ENCODE measurements at places on chromosomes 16 and 17. TPM values are rescaled to one million over a fixed set of nuclear protein-coding genes. Genes with fewer than 3 reads are reported as not detected.

The ARHGDIG gene
- polyA plus RNA-seq: not detected

The FOXC2 gene
- not detected for polyA plus RNA-seq

The MFSD11 gene
- 38.5 TPM for polyA plus RNA-seq

The MYH2 gene
- not detected for polyA plus RNA-seq

The OR4D1 gene
- polyA plus RNA-seq: 0.89 TPM

The EXOC3L1 gene
- polyA plus RNA-seq: 0.25 TPM

The TEX14 gene
- 0.37 TPM for polyA plus RNA-seq

The SLC9A5 gene
- polyA plus RNA-seq: not detected

The HOXB2 gene
- polyA plus RNA-seq: 33.7 TPM

The ZFPM1 gene
- 0.41 TPM for polyA plus RNA-seq

The RPS6KB1 gene
- 19.9 TPM for polyA plus RNA-seq

DNA sequence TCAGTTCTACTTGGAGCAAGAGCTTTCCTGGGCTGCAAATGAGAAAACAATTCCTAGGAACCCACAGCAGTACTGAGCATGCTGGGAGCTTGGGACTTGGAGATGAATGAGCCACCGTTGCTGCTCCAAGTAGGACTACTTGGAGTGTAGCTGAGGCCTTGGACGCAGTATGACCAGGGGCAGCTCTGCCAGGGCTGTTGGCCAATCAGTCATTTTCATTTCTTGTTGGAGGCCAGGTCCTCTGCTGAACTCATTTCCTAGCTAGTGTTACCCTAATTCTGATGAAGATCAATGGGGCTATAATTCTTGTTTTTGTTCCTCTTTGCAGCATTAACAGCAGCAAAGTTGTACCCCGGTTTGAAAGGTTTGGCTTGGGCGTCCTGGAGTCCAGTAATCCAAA is 8.0 kb upstream of the LGALS9 start:
- H3K4me1 ChIP-seq: no peaks in the 10 kb centered on the region
- no peaks in the 10 kb centered on the region for H3K27me3 ChIP-seq

- no peak overlapping the region for H3K27ac ChIP-seq
- H3K4me3 ChIP-seq: no peak overlapping the region
- H3K36me3 ChIP-seq: no peaks in the 10 kb centered on the region
- no peak for DNase-seq
- no peaks in the 10 kb centered on the region for H3K27me3 ChIP-seq
Measured at GRCh38 chr17:8828517-8828875, 29.3 kb upstream of the MFSD6L start.

GRCh38 chr17:81566461-81567126 is 14.4 kb upstream of the FAAP100 start:
- H3K27me3 ChIP-seq: no peaks in the 10 kb centered on the region
- H3K4me1 ChIP-seq: no peaks in the 10 kb centered on the region
- H3K36me3 ChIP-seq: peaks cover 85% of the 10 kb centered on the region
- H3K4me3 ChIP-seq: no peak overlapping the region
- H3K27ac ChIP-seq: no peak overlapping the region
- no peak for DNase-seq

GRCh38 chr16:4981473-4981872 is 23.3 kb downstream of the SEC14L5 start:
- no peak for DNase-seq
- H3K36me3 ChIP-seq: no peaks in the 10 kb centered on the region
- H3K4me3 ChIP-seq: no peak overlapping the region
- no peak overlapping the region for H3K27ac ChIP-seq
- peaks cover 3% of the 10 kb centered on the region for H3K27me3 ChIP-seq
- no peaks in the 10 kb centered on the region for H3K4me1 ChIP-seq

DNA sequence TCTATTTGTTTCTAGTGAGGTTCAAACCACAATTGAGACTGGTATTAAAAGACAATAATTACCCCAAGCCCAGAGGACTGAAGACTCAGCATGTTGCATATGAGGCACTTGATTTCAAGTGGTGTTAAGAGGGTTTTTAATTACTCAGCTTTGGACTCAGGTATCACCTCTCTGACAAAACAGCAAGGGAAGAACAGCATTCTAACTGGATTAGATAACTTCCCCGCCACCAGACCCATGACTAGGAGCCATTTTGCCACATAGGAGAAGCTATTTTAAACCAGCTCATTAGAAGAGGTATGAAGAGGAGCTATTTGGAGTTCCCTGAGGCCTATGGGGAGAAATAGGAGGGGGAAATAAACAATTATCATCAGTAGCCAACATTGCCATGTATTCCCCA is 226.1 kb upstream of the TOX3 start:
- H3K4me3 ChIP-seq: no peak overlapping the region
- no peaks in the 10 kb centered on the region for H3K36me3 ChIP-seq
- DNase-seq: no peak

GRCh38 chr17:32323811-32324491 is 18.0 kb downstream of the C17orf75 start:
- no peak overlapping the region for H3K27ac ChIP-seq
- no peaks in the 10 kb centered on the region for H3K4me1 ChIP-seq
- H3K4me3 ChIP-seq: no peak overlapping the region
- peak; percentile 59 for DNase-seq
- no peaks in the 10 kb centered on the region for H3K27me3 ChIP-seq
- no peaks in the 10 kb centered on the region for H3K36me3 ChIP-seq

DNA sequence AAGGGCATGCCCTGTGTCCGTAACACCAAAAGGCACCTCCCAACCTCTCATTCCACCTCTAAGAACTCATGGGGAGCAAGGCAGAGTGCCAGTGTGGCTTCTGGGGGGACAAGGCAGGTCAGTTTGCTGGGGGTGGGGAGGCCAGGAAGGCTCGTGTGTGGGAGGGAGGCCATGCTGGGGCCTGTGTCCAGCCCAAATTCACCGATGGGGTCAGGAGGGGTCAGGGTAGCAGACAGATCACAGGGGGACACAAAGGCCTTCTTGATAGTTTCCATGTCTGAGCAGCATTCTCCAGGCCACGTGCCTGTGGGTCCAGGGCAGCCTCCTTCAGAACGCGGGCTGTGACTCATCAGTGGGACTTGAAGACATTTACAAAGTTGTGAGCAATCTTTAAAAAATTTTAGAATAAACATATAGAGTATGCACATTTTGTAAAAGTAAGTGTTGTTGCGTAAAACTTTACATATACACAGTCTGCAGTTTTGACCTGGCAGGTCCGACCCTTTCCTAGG is 20.9 kb downstream of the SPACA3 start:
- H3K4me1 ChIP-seq: no peaks in the 10 kb centered on the region
- H3K27me3 ChIP-seq: peaks cover 3% of the 10 kb centered on the region
- H3K4me3 ChIP-seq: no peak overlapping the region
- DNase-seq: no peak
- no peak overlapping the region for H3K27ac ChIP-seq

GRCh38 chr17:42065201-42065600 is 14.8 kb upstream of the C17orf113 start:
- peak; percentile 34 for DNase-seq
- H3K4me3 ChIP-seq: no peak overlapping the region
- no peaks in the 10 kb centered on the region for H3K36me3 ChIP-seq
- no peaks in the 10 kb centered on the region for H3K4me1 ChIP-seq
- no peaks in the 10 kb centered on the region for H3K27me3 ChIP-seq

GRCh38 chr17:78722246-78722761 is 59.8 kb downstream of the CYTH1 start:
- peaks cover 99% of the 10 kb centered on the region for H3K4me1 ChIP-seq
- H3K36me3 ChIP-seq: peaks cover 24% of the 10 kb centered on the region
- DNase-seq: no peak
- H3K27me3 ChIP-seq: no peaks in the 10 kb centered on the region
- peak overlapping the region; percentile 41 for H3K4me3 ChIP-seq

DNA sequence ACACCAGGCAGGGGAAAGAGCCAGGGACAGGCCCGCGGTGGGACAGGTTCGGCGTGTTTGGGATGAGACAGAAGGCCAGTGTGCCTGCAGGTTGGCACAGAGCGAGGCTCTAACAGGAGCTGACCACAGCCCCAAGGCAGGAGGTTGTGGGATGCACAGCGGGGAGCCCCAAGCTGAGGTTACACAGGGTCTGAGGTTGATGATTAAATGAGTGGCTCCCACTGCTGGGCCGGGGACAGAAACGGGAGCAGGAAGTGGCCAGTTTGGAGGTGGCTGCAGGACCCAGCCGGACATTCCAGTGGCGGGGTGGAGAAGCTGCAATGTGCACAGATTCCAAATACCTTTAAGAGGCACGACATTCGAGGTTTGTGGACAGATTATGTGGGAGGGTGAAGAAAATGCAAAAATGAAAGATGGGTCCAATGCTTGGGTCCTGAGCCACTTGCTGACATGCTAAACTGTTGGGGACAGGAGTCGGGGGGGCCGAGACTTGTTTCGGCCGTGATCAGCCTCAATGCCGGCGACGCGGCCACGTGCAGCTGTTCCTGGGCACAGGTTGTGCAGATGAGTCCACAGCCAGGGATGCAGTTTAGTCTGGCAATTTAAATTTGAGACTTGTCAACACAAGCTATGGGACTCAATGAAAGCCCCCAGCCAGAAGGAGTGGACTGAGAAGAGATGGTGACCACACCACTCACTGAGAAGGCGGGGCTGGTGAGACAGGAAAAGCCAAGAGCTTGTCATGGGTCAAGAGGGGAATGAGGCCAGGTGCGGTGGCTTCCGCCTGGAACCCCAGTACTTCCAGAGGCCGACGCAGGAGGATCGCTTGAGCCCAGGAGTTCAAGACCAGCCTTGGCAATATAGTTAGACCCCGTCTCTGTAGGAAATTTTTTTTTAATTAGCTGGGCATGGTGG is 8.7 kb downstream of the ENPP7 start:
- no peak overlapping the region for H3K4me3 ChIP-seq
- DNase-seq: no peak
- H3K27me3 ChIP-seq: no peaks in the 10 kb centered on the region
- H3K4me1 ChIP-seq: peaks cover 8% of the 10 kb centered on the region

DNA sequence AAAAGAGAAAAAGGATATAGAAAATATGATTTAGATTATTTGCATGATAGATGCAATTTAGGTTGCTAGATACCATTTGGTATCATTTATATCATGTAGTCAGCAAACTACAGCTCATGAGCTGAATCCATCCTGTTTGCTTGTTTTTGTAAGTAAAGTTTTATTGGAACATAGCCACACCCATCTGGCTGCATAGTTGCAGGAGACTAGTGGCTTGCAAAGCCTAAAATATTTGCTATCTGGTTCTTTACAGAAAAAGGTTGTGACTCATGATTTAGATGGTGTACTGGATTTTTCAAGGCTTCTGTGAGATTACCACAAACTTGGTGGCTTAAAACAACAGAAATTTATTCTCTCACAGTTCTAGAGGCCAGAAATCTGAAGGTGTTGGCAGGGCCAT is 49.9 kb downstream of the MAP2K4 start:
- no peak overlapping the region for H3K4me3 ChIP-seq
- no peaks in the 10 kb centered on the region for H3K27me3 ChIP-seq
- no peaks in the 10 kb centered on the region for H3K4me1 ChIP-seq
- no peak for DNase-seq
- H3K36me3 ChIP-seq: peaks cover 19% of the 10 kb centered on the region
- no peak overlapping the region for H3K27ac ChIP-seq

GRCh38 chr17:16488186-16488967 is 3.6 kb downstream of the LRRC75A start:
- DNase-seq: no peak
- H3K4me1 ChIP-seq: peaks cover 13% of the 10 kb centered on the region
- no peak overlapping the region for H3K27ac ChIP-seq

DNA sequence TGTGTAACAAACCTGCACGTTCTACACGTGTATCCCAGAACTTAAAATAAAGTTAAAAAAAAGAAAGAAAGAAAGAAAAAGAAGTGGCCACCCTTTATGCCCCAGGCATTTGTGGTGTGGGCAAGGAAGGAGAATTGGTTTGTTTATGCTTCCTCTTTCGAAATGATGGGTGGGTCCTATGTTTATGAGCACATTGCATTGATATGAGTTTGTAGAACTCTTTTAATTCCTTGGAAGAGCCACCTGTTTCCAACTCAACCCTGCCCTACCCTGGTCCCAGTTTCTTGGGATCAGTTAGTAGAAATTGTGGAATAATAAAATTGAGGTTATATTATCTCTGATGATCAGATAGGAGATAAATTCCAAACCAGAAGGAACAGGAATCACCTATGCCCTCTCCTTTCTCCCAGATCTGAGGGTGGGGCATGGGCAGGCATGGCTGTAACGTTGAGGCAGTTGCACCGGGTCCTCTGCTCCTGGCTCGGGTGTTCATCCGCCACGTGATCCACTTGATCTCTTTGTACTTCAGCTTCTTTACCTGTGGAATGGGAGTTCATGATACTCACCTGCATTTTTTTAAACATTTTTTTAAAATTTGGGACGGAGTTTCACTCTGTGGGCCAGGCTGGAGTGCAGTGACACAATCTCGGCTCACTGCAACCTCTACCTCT is 15.9 kb downstream of the CHAD start:
- no peak overlapping the region for H3K27ac ChIP-seq
- no peak overlapping the region for H3K4me3 ChIP-seq
- H3K36me3 ChIP-seq: no peaks in the 10 kb centered on the region

DNA sequence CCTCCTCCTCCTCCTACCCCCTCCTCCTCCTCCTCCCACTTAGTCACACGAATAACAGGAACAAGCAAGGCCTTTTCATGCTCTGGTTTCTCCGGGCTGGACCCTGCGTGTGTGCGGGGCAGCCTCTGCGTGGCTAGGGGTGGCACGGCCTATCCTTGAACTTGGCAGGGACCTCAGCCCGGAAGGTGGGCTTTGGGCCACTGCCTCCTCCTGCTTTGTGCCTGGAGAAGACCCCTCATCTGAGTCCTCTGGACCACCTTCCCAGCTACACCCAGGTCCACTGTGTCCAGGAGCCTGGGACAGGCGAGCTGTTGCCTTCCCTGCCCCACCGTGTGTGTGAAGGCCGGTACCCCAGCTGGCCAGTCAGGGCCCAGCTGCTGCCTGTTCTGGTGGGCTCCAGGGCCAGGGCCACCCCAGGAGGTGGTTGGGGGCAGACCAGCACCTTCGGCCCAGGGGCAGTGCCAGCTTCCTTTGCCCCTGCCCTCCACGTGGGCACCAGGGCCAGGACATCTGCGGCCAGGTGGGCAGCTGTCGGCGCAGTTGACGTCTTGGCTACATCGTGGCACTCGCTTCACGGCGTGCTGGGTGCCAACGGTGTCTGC is 35.4 kb downstream of the GINS2 start:
- no peaks in the 10 kb centered on the region for H3K27me3 ChIP-seq
- H3K27ac ChIP-seq: no peak overlapping the region
- no peak for DNase-seq
- H3K4me1 ChIP-seq: no peaks in the 10 kb centered on the region
- H3K36me3 ChIP-seq: peaks cover 2% of the 10 kb centered on the region
- no peak overlapping the region for H3K4me3 ChIP-seq

DNA sequence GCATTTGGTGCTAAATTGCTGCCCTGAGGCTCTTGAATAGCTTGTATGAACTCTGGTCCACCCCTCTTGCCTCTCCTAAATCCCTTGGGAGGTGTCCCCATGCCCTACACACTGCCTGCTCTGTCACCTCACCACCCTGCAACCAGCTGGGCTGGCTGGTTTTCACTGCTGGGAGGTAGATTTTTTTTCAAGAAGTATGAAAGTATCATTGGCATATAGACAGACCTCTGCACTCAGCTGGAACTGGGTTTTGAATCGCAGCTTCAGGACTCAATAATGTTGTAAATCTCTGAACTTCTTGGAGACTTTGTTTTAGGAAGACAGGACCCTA is 184.9 kb downstream of the MSI2 start:
- peaks cover 59% of the 10 kb centered on the region for H3K4me1 ChIP-seq
- no peaks in the 10 kb centered on the region for H3K36me3 ChIP-seq
- DNase-seq: no peak
- peak overlapping the region; percentile 51 for H3K4me3 ChIP-seq
- no peaks in the 10 kb centered on the region for H3K27me3 ChIP-seq
